ENCODE measurements at places on chromosomes 6 and 20. TPM values are rescaled to one million over a fixed set of nuclear protein-coding genes. Genes with fewer than 3 reads are reported as not detected.

SIRPB1 gene
- not detected for polyA plus RNA-seq

GRM1 gene
- polyA plus RNA-seq: 0.01 TPM

ENPP1 gene
- polyA plus RNA-seq: 22.5 TPM

GRCh38 chr6:255041-255750, 37.1 kb upstream of the DUSP22 start:
- no peak for DNase-seq

DNA sequence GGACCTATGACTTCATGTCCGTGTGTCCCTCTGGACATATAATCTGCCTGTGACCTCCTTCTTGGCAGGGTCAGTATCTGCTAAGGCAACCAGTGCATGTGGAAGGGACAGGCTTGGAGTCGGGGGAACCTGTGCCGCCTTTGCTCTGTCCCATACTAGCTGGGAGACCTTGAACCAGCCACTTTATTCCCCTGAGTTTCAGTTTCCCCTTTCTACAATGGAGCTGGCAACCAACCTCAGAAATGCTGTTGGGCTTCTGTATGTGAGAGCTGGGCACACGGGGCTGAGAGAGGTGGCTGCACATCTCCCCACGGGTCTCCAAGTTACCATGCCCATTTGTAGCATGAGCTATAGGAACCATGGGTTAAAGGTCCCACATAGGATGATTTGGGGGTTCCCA, 53.8 kb downstream of the CD40 start:
- no peak for DNase-seq

DNA sequence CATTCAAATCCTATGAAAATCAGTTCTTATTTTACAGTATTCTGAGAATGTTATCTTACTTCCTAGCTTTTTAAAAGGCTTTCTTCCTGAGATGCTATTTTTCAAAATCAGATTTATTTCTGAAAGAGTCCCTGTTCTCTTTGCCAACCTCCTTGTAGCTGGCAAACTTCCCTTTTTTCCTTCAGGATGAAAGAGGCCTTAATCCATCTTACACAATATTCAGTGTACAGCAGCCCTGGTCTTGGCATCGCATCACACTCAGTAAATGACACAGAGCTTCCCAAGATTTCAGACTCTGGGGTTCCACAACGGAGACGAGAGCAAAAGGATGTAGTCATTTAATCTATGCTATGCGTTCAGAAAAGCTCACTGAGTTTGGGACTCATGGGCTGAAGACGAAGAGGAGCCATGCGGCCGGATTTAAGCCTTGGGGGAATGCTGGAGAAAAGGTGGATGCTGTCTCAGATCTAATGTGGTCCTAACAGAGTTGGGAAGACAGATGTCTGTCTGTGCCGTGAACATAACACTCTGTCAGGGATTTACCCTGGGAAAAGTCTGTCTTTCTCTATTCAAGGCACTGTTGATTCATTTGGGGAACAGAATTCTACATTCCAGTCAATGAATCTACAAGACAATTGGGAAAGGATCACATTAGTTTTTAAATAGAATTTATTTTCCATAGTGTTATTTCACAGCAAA, 616.4 kb upstream of the AGPAT4 start:
- no peak for DNase-seq

DNA sequence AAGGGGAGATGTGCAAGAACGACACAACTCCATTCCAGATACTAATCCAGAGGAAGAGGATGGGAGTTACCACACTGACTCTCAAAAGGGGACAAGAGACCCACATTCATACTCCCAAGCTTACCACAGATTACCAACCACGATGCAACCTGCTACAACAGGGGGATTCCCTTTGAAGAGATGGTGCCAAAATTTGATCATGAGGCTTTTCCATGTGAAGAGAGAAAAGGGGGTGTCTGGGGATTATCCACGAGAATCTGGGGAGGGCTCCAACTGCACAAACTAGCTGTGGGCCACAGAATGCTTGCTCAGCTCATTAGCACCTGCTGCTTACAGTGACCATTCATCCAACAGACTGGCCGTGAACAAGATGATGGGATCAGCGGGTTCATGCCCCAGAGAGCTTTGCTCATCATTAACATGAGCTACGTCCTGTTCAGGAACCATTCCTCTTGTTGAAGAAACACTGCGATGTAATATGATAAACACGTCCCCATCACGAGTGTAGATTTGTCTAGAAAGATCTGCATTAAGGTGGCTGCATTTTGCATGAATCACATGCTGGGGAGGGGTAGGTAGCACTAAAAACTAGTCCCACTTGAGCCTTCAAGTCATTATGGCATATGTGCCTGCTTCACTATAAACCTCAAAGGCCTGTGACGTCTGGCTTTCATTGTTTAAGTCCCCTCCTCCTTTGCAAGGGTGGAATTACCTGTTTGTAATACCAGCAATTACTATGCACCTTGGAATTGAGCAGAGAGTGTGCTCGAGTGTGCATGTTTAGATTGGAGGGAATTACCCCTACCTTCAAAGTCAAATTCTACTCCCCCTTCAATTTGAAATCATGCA, 4.0 kb downstream of the PLAGL2 start:
- DNase-seq: no peak

DNA sequence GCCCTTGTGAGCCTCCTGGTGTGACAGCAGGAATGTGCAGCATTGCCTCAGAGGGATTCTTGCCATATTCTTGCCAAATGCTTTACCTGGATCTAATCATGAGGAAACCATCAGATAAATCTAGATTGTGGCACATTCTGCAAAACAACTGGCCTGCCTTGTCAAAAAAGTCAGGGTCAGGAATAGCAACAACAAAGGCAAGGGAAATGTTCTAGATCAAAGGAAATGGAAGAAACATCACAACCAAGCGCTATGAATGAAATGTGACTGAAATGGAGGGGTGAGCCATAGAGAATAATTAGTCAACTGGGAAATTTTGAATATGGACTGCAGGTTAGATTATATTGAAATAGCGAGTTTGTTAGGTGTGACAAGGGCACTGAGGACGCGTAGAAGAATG, 262.6 kb upstream of the CDYL start:
- no peak for DNase-seq
